ENCODE measurements at places on chromosomes 12 and 14.
A peak's percentile ranks its signal among the peaks of the same experiment; 100 is the strongest.

DNA sequence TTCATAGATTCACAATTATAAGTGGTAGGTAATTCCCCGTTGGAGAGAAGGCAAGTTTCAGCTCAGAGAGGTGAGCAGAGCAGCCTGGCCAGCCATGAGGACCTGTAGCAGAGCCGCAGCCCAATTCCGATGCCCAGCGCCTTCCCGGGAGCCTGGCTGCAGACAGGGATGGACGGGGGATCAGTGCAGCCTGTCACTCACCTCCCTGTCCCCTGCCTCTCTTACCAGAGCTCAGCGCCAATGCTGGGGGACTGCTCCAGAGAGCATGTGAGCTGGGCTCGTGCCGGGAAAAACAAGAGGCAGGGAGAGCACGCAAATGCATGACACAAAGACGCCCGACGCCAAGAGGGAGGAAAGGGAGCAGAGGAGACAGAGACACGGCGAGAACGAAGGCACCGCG lies 231.9 kb downstream of the BCL11B start:
- no peak for DNase-seq
- H3K36me3 ChIP-seq: no peaks in the 10 kb centered on the region
- no peaks in the 10 kb centered on the region for H3K4me1 ChIP-seq

DNA sequence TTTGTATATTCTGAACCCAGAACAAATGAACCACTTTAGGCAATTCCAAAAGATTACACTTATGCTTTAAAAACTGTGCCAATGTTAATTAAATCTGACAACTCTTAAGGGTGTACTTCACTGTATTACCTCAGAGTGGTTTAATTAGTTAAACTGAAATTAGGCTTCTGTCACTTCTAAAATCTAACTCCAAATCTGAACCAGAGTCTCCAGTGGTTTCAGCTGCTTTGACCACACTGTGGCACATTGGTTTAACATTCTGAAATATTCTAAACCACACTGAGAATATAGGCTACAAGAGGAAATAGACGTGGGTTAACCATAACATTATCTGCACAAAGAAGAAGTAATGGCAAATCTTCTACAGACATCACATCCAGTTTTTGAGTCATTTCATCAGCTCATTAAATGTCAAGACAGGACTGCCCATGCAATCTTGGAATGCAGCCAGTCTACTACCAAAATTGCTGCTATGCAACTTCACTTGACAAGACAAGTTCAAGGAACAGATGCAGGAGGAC lies 94.8 kb downstream of the LRP6 start:
- H3K27me3 ChIP-seq: no peaks in the 10 kb centered on the region
- no peaks in the 10 kb centered on the region for H3K4me1 ChIP-seq
- no peaks in the 10 kb centered on the region for H3K36me3 ChIP-seq
- H3K4me3 ChIP-seq: no peak overlapping the region
- DNase-seq: no peak

GRCh38 chr14:34665785-34666435 lies 36.0 kb upstream of the SNX6 start:
- H3K4me3 ChIP-seq: no peak overlapping the region
- H3K36me3 ChIP-seq: no peaks in the 10 kb centered on the region
- DNase-seq: no peak
- H3K27ac ChIP-seq: no peak overlapping the region
- no peaks in the 10 kb centered on the region for H3K27me3 ChIP-seq
- no peaks in the 10 kb centered on the region for H3K4me1 ChIP-seq

DNA sequence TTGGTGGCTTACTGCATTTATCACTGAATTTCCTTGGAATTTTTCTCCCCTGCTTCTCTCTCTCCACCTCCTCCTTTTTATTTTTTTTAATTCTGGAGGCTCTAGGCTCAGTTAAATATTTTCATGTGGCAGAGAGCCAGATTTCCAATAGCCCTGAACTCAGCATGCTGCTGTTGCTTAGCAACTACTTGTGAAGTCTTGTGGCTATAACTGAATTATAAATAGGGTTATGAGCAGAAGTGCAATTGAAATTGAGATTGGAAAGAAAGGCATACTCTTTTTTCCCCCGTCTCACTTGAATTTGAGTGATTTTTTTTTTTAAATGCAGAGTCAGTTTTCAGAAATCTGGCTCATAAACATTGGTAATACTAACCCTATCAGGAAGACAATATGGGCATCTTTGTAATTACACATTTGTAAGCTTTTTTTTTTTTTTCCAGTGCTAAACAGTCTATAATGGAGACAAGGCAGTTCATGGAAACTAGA lies 38.3 kb downstream of the ATF7IP start:
- H3K27ac ChIP-seq: peak overlapping the region; percentile 23
- H3K4me1 ChIP-seq: peaks cover 52% of the 10 kb centered on the region
- H3K4me3 ChIP-seq: no peak overlapping the region
- H3K36me3 ChIP-seq: peaks cover 6% of the 10 kb centered on the region
- DNase-seq: peak; percentile 68
- no peaks in the 10 kb centered on the region for H3K27me3 ChIP-seq

GRCh38 chr14:62662811-62663455 lies 382.3 kb downstream of the KCNH5 start:
- no peaks in the 10 kb centered on the region for H3K4me1 ChIP-seq
- H3K36me3 ChIP-seq: no peaks in the 10 kb centered on the region
- DNase-seq: no peak
- H3K4me3 ChIP-seq: no peak overlapping the region
- H3K27me3 ChIP-seq: no peaks in the 10 kb centered on the region

GRCh38 chr12:44874981-44875416 lies 1.1 kb downstream of the NELL2 start:
- H3K4me1 ChIP-seq: peaks cover 19% of the 10 kb centered on the region
- H3K36me3 ChIP-seq: no peaks in the 10 kb centered on the region
- peak; percentile 27 for DNase-seq
- H3K27me3 ChIP-seq: no peaks in the 10 kb centered on the region
- peak overlapping the region; percentile 29 for H3K4me3 ChIP-seq

DNA sequence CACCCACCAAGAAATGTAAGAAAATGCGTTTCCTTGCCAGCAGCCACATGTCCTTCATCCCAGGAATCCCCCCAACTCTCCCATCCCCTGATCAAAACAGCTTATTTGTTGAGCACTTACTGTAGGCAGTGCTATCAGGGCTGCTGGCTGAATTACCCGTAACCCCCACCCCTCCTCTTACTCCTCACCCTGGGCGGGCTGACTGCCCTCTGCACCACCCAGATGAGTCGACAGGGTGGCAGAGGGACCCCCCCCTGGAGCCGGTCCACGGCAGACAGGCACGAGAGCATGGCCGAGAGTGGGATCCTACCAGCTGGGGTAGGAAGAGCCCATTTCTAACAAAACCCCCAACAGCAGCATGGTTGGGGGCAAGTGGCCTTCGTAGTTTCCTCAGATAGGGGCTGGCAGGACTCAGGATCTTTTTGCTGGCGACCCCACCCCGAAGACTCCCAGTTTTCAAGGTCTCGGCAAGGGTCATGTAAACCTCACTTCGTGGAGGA lies 1.1 kb upstream of the RHOF start:
- H3K4me1 ChIP-seq: peaks cover 71% of the 10 kb centered on the region
- peak overlapping the region; percentile 41 for H3K4me3 ChIP-seq
- H3K27ac ChIP-seq: peak overlapping the region; percentile 31
- H3K27me3 ChIP-seq: no peaks in the 10 kb centered on the region

DNA sequence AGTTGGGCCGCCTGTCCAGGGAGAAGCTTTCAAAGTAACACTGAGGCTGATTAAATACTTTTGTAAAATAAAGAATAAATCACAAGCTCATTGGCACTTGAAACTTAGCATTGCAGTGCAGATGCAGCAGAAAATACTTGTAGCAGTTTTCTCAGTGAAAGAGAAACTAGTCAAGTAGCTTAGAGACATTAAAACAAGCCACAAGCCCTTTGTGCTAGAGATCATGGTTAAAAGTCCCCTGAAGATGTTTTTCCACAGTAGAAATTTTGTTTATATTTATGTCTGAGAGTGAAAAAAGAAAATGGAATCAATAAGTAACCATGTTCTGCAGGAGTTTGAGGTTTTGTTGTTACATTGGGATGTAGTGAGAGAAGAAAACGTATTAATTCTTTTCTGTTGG lies 5.9 kb downstream of the PSEN1 start:
- H3K36me3 ChIP-seq: peaks cover 7% of the 10 kb centered on the region
- H3K27ac ChIP-seq: peak overlapping the region; percentile 20
- no peaks in the 10 kb centered on the region for H3K27me3 ChIP-seq
- no peak overlapping the region for H3K4me3 ChIP-seq
- H3K4me1 ChIP-seq: peaks cover 6% of the 10 kb centered on the region

- H3K27ac ChIP-seq: no peak overlapping the region
- no peaks in the 10 kb centered on the region for H3K27me3 ChIP-seq
- no peak for DNase-seq
- no peaks in the 10 kb centered on the region for H3K36me3 ChIP-seq
- peaks cover 8% of the 10 kb centered on the region for H3K4me1 ChIP-seq
- H3K4me3 ChIP-seq: no peak overlapping the region
These were observed 54.8 kb downstream of the PPFIBP1 start for GRCh38 chr12:27578689-27579372.

DNA sequence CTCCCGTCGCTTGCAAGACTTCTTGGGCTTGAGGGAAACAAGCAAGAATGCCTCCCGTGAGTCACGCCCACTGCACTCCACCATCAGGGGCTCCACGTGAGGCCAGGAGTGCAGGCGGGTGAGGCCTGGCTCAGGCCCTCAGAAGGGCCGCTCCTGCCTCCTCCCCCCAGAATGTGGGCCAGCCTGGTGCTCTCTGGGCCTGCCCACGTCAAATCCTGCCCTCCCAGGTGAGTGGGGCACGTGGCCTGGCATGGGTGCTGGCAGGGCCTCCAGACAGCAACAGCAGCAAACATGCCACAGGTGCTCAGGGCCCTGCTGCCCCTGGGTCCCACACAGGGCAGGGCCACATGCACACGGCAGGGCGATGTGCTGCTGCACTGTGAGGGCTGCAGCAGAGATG lies 30.6 kb upstream of the BTBD6 start:
- H3K4me1 ChIP-seq: no peaks in the 10 kb centered on the region
- peaks cover 2% of the 10 kb centered on the region for H3K36me3 ChIP-seq
- H3K27me3 ChIP-seq: no peaks in the 10 kb centered on the region
- no peak for DNase-seq

DNA sequence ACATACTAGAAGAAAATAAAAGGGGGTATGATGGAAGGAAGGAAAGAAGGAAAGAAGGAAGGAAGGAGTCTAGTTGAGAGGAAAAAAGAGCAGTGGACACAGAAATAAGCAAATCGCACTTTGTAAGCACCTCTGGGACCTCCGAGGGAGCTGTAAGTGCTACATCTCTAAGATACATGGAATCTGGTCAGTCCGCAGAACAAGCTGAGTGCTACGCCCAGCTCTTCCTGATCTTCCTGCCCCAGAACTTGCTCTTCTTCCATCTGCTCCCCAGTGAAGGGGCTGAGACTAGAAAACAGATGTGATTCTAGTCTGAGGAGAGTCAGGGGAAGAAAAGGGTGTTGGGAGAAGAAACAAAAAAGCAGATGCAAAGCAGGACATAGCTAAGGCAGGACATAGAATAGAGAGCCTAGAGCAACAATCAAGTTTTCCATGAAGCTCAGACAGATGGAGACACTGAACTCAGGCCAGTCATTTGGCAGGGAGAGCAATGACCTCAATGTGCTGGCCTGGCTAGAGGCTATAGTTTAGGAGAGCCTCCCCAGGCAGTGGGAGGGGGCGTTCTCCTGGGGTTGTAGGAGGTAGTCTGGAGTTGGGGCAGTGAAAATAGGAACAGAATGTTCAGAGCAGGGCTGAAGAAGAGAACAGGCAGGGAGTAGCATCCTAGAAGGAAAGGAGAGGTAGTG lies 1.7 kb upstream of the MFAP5 start:
- no peaks in the 10 kb centered on the region for H3K27me3 ChIP-seq
- H3K4me3 ChIP-seq: no peak overlapping the region
- peaks cover 6% of the 10 kb centered on the region for H3K4me1 ChIP-seq
- no peaks in the 10 kb centered on the region for H3K36me3 ChIP-seq

- no peaks in the 10 kb centered on the region for H3K36me3 ChIP-seq
- no peak overlapping the region for H3K27ac ChIP-seq
- no peak overlapping the region for H3K4me3 ChIP-seq
- H3K4me1 ChIP-seq: no peaks in the 10 kb centered on the region
- DNase-seq: no peak
- no peaks in the 10 kb centered on the region for H3K27me3 ChIP-seq
These were observed 86.5 kb upstream of the ZFP36L1 start for GRCh38 chr14:68879321-68879781.

DNA sequence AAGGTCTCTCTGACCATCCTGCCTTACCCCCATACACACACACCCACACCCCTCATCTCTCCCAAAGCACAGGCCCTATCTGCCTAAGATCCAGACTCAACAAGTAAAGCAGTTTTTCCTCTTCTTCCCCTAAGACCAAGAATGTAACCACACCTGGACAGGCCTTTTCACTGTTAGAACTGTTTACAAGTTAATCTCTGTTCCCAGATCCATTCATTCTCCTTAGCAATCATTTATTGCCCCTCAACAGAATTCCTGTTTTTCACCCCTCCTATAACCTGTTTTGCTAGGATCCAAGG lies 1.9 kb upstream of the CIROP start:
- no peaks in the 10 kb centered on the region for H3K36me3 ChIP-seq
- H3K4me1 ChIP-seq: no peaks in the 10 kb centered on the region
- no peaks in the 10 kb centered on the region for H3K27me3 ChIP-seq
- H3K27ac ChIP-seq: no peak overlapping the region

DNA sequence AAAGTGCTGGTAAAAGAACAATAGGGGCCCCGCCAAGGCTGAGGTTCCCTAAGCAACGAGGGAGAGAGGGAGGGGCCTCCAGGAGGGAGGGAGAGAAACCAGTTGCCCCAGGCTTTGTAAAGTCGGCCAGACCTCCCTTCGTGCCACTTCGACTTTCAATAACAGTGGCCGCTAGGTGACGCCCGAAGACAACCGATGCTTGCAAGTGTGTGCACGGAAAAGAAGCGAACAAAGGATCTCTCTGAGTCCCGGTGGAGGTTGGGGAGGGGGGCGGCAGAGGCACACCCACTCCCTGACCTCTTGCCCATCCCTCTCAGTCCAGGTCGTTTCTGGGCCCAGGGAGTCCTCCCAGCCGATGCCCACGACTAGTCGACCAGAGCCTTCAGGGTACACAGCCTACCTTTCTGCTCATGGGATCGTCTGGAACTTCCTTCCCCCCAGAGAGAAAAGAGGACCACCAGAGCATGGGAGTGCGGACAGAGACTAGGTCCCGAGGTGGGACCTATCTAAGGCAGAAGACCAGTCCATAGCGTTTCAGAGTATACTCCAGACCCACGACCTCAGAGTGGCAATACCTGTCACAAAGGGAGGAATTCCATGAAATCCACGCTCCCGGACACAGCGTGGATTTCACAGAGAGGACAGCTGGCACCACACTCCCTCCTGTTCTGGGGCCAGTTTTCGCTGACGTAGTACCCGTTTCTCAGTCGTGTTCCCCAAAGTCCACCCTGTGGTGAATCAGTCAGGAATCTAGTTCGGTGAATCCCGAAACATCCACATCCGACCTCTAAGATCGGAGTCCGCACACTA lies 262.7 kb upstream of the ALG10B start:
- no peaks in the 10 kb centered on the region for H3K4me1 ChIP-seq
- no peaks in the 10 kb centered on the region for H3K27me3 ChIP-seq
- no peak overlapping the region for H3K27ac ChIP-seq
- DNase-seq: no peak
- no peak overlapping the region for H3K4me3 ChIP-seq

Data from B cell (primary cell).